ENCODE measurements at places on chromosomes 5 and 9.
A peak's percentile ranks its signal among the peaks of the same experiment; 100 is the strongest.

- DNase-seq = no peak
Observed at GRCh38 chr9:123390337-123391135, 34.5 kb downstream of the CRB2 start.

DNA sequence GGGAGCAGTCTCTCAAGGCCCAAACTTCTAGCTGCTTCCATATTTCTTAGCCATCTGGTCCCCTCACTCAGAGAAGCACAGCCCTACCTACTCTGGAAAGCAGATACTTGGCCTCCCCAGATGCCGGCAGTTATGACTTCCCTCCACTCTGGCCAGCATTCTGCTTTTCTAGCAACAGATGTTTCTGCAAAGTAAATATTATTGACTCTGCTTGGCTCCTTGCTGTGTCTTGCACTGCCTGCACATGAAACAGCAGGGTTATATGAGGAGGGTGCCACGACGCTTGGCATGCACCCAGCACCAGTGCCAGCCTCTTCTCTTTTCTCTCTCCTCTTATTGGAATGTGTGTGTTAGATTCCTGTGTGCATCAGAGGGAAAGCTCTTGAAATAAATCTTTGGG lies 99.7 kb downstream of the ARHGAP26 start:
- DNase-seq = no peak

DNA sequence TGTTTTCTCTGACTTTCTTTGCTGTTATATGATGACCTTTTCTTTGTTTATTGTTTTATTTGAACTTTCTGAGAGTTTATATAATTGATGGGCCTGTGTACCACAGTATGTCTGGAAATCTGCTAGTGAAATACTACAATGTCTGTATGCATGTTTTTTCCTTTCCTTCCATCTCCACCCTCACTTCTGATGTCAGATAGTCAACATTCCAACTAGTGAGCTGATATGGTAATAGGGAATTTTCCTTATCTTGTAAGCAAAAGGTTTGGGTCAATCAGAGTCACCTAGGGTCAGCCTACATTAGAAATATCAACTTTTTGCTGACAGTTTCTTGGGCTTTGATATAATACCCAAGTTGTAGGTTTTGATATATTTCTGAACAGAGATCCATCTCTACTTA lies 103.2 kb downstream of the MAT2B start:
- no peak for DNase-seq

DNA sequence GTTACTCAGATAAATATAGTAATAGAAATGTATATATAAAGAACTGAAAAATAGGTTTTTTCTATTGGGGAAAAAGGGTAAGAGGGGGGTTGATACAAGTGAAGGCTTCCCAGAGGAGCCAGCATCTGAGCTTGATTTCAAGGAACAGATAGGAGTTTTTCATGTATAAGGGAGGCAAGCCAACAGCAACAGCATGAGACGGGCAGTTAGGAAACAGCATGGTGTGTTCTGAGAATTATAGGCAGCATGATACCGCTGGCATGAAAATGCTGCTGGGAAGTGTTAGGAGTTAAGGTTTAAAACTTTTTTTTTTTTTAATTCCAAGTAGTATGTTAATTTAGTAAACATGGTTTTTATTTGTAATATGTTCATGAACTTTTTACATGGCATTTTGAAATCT lies 9.7 kb downstream of the CDC37L1 start:
- DNase-seq = no peak

- no peak for DNase-seq
Observed at GRCh38 chr5:36769129-36769770, 107.3 kb upstream of the NIPBL start.

GRCh38 chr5:68456756-68457217 lies 241.2 kb downstream of the PIK3R1 start:
- DNase-seq = no peak

DNA sequence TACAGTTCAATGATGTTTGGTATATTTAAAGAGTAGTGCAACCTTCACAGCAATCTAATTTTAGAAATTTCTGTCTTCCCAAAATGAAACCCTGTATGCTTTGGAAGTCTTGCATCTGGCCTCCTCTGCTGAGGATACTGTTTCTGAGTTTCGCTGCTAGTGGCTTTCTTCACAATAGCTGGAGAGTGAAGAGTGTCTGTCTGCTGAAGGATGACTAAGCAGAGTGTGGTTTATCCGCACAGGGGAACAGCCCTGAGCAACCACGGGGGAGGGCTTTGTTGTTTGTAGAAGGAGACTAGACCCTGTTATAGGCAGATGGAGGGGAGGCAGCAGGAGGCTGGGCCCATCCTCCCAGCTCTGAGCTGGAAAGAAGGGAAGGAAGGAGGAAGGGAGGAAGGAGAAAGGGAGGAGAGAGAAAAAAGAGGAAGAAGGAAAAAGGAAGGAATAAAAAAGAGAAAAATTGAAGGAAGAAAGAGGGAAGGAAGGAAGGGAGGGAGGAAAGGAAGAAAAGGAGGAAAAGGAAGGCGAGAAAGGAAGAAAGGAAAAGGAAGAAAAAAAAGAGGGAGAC lies 10.5 kb upstream of the IRX2 start:
- no peak for DNase-seq

GRCh38 chr9:71630377-71630995 lies 137.8 kb downstream of the CEMIP2 start:
- peak; percentile 17 for DNase-seq

GRCh38 chr5:181161534-181162175 lies 14.3 kb downstream of the OR2V2 start:
- no peak for DNase-seq

DNA sequence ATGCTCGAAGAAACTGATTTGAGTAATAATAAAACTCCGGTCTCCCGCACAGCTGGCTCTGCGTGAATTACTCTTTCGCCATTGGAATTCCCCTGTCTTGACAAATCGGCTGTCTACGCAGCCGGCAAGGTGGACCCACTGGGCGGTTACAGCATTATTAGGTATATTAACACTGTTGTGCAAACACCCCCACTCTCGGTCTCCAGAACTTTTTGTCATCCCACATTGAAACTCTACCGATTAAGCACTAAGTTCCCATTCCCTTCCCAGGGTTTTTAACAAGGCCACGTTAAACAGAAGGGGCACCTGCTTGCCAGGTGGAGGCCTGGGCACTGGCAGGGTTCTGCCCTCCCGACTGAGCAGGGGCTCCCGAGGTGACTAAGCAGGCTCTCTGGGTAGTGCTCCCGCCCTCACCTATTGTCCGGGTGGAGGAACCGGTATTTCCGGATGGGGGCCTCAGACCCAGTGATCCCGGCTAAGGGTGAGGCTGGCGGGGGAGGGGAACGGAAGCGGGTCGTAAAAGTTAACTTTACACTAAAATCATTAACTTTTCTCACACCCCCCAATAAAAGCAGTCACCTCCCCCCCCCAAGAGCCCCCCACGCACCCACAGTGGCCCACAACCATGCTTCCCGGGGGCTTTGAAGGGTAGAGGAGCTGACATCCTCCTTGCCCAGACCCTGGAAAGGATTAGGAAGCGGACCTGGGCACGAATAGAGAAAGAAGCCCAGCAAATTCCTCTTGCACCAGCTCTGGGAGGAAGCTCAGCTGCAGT lies 53.5 kb upstream of the TJP2 start:
- no peak for DNase-seq

DNA sequence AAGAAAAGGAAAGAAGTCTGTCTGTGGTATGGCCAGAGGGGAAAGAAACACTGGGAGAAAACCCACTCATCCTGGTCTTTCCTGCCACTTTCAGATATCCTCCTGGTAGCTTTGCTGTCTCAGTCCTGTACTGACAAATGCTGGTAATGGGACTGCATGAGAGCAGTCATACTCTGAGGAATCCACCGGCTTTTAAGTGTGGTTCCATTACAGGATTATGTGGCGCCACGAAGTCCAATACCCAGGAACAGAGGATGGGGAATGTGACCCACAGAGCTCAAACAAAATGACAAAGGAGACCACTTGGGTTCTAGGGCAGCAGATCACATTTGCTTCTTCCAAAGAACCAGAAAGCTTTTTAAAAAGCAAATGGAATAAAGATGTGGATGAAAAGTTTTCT lies 26.3 kb upstream of the FBP1 start:
- DNase-seq = no peak

DNA sequence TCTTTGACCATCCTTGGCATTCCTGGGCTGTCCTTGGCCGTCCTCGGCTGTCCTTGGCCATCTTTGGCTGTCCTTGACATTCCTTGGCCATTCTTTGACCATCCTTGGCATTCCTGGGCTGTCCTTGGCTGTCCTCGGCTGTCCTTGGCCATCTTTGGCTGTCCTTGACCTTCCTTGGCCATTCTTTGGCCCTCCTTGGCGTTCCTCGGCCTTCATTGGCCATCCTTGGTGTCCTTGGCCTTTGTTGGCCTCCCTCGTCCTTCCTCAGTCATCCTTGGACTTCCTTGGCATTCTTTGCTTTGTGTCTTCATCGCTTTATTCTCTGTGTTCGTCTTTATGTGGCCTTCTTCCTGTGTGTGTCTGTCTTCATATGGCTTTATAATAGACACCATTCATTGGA lies 20.7 kb downstream of the NDUFS6 start:
- DNase-seq = no peak

- DNase-seq = no peak
Observed at GRCh38 chr9:103789686-103790085, 304.4 kb upstream of the SMC2 start.

DNA sequence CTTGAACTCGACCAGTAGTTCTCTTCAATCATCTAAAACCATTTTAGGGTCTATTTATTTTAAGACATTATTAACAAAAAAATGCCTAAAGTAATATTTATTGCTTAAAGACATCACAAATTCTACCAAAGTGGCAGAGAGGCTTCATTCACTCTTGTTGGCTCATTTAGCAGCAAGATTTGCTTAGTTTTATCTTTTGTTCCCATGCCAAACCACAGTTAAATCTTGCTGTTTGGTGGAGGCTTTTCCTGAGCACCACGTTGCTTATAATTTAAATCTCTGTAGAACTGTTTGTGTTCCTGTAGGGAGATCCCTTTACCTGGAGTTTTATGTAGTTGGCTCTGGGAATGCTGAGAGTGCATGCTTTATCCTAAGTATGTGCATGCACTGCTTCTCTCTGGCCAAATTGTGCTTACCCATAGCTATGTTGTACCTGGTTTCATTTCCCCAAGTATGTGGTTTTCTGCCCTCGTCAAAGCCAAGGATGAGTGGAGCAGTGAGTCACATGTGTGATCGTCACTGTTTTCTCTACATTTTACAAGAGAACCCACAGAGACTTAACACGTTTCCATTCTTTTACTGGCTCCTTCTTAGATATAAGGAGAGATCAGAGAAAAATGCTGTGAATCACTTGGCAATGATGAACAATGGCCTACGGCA lies 42.1 kb upstream of the MAST4 start:
- DNase-seq = peak; percentile 72

DNA sequence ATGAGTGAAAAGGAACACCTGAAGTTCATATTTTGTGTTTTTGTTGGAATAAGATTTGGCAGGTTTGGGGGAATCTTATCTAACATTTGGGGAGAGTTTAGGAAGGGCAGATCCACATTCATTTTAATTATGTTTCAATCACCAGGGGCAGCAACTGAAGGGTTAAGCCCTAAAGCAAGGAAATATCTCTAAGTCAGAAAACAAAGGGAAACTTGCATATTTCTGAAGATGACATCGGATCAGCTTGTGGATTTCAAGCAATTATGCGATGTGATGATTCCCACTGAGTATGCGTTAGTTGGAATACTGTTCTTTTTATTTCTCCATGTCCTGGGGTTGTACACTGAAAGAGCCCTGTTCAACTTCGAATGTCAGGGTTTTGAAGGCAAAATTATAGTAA lies 59.8 kb upstream of the NFIB start:
- DNase-seq = no peak

GRCh38 chr5:107893642-107894041 lies 222.9 kb upstream of the EFNA5 start:
- peak; percentile 73 for DNase-seq

GRCh38 chr5:107028938-107029337 lies 641.8 kb downstream of the EFNA5 start:
- DNase-seq = no peak

DNA sequence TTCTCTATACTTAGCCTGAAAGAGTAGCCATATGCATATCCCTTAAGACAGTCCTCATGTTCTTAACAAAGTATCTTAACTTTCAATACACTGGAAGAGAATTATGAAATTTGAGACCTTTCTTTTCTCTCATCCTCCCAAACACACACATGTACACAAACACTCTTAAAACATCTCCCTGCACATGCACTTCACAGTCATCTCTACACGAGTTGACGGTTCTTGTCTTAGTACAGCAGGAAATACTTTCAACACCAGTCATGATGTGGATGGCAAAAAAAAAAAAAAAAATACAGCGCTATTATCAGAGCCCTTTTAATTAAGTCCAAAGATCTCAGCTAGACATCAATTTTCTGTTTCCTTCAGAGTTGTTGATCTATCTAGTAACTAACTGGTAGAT lies 43.6 kb upstream of the PCSK1 start:
- no peak for DNase-seq

GRCh38 chr5:33267801-33268200 lies 173.0 kb upstream of the TARS1 start:
- no peak for DNase-seq

DNA sequence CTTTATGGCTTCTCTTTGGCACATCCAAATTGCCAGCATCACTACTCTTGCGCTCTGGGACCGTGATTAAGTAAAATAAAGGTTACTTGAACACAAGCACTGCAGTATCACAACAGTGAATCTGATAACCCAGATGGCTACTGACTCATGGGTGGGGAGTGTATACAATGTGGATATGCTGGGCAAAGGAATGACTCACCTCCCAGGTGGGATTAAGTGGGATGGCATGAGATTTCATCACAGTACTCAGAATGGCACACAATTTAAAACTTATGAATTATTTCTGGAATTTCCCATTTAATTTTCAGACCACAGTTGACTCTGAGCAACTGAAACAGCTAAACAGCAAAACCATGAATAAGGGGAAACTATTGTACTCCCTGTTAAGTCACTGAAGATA lies 4.3 kb downstream of the GFM2 start:
- no peak for DNase-seq

- DNase-seq = no peak
Observed at GRCh38 chr9:9216934-9217333, 1395.9 kb downstream of the PTPRD start.

- DNase-seq = no peak
Observed at GRCh38 chr9:17536027-17536426, 42.8 kb upstream of the SH3GL2 start.

GRCh38 chr9:36960575-36960955 lies 73.5 kb downstream of the PAX5 start:
- no peak for DNase-seq

DNA sequence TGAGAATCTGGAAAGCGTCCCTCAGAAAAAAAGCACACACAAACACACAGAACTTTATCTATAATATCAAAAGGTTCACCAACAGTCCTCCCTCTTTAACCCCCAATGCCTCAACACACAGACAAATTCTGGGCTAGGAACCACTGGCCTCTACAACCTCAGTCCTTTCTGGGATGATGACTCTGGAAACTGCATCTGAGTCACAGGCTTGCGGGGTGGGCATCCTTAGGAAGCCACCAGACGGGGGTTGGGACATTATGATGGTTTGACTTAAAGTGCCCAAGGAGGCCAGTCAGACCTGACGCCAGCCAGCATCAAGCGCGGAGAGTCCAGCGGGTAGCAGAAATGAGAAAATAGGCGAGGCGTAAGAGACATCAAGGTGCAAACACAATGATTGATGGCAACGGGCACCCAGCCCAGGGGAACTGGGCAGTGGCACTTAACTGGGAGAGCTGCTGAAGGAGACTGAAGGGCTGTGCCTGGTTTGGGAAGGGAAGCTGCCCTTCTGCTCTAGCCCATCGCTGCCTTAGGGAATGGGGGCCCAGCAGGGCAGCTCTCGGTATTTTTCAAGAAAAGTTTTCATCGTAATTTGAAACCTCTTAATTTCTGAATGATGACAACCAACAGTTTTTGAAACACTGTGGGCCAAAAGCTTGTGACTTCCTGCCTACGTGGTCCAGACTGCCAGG lies 20.7 kb downstream of the SPRY4 start:
- DNase-seq = no peak

- DNase-seq = peak; percentile 37
Observed at GRCh38 chr5:112419986-112420864, 1.1 kb upstream of the EPB41L4A start.
